ENCODE measurements at places on chromosomes 1 and 21.

DNA sequence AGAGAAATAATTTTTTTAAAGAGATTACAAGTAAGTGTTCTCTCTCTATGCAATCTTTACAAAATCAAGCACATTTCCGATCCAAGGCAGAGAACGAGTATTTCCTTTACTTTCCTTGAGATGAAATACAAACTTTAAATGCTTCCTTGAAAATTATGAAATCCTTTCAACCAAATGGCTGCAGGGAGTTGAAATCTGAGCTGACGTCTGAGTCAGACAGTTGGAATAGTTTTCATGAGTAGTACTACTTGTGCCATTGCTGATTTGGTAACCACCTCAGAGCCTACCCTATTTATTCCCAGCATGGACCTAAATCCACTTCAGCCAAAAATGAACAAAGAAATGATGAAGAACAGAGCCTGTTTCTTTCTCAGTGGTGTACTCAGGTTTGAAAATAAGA, 183.6 kb downstream of the GIPC2 start:
- DNase-seq = no peak

DNA sequence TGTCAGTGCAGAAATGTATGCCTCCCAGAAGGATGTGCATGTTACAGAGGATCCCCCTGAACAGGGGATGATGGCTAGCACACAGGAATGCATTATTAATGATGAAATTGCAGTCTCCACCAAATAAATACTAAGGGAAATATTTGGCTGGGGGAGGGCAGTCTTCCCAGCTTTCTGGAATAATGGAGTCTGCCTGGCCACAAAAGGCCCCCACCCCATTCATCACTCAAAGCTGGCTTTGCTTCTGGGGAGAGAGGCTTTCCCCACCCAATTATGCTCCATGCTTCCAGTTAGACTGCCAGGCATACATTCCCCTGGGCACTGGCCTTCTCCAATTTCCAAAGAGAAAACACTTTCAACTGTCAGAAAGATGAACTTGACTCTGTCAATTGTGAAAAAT, 302.7 kb downstream of the SIPA1L2 start:
- DNase-seq = no peak

GRCh38 chr1:185486346-185486745, 169.3 kb upstream of the IVNS1ABP start:
- no peak for DNase-seq

DNA sequence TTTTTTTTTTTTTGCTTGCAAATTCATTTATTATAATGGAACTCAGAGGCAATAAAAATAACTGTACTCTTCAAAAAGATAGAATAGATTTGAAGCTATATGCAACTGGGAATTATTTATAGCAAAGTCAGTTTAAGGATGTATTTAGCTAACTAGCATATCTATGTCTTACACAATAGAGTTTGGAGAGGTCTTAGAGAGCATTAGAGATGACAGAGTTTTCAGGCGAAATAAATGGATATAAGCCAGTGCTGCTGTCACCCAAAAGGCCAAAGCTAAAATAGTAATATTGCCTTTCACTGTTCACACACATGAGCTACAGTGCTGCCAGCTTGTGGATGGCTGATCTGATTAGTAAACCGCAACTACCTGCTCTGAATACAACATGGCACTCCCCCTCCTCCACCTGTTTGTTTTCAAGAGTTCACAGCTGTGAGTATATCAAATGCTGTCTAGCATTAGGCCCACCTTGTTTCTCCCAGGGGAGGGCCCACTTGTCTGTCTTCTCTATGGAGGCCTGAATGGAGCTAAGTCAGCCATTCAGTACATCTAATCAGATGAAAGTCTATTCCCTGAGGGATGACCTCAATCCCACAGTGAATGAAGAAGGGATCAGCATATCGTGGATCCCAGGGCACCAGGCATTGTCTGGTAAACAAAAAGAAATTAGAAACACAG, 25.2 kb upstream of the SSX2IP start:
- no peak for DNase-seq

- no peak for DNase-seq
Observed at GRCh38 chr1:117061986-117062415, 1.9 kb downstream of the TTF2 start.

DNA sequence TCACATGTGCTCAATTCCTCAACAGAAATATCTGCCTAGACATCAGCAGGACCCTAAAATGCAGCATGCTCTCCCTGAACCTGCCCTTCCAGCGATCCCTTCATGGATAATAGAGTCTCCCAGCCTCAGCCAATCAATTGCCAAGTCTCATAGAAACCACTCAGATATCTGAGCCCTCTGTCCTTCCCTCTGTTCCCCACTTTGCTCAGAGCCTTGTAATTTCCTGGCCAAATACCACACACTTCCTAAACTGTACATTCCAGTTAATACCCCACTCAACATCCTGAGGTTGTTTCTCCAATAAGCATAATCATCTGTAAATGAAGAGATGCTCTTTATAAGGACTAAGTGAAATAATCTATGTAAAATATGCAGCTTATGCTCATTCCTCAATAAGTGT, 59.3 kb upstream of the PTGFRN start:
- no peak for DNase-seq

Measured in central memory CD8-positive, alpha-beta T cell (primary cell).